ENCODE measurements at places on chromosomes 4 and X.

DNA sequence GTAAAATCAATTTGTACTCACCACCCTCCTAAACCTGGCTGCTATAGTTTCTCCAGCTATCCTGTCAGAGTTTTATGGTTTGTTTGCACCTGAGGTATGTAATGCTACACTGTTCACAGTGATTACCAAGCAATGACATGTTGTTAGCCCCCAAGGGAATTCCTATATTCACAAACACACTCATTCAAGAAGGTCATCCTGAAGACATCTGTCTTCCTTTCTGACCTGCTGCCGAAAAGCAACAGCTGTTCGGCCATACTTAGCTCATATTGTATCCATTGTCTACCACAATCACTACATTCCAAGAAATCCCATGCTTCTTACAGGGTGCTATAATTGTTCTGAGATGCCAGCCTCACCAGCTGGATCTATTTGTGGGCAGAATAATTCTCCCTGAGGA lies 160.1 kb upstream of the GYPA start:
- DNase-seq, result no peak

- DNase-seq, result no peak
Observed at GRCh38 chrX:154121961-154122360, 22.1 kb upstream of the OPN1LW start.

DNA sequence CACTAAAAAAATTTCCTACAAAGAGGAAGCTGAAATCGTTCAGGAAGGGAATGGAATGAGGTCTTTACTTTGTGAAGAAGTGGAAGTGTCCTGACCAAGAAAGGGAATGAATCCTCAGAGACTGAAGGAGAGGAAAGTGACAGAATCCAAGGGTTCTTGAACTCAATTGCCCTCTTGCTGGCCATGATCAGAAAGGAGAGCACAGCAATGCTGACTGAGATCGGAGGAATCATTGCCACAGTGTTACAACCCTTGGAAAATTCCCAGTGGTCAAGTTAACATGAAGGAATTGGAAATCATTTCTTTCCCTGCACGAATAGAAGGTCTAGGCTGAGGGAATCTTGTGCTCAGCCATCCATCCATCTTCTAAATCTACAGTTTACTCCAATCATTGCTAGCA lies 190.0 kb upstream of the NEIL3 start:
- DNase-seq, result no peak

DNA sequence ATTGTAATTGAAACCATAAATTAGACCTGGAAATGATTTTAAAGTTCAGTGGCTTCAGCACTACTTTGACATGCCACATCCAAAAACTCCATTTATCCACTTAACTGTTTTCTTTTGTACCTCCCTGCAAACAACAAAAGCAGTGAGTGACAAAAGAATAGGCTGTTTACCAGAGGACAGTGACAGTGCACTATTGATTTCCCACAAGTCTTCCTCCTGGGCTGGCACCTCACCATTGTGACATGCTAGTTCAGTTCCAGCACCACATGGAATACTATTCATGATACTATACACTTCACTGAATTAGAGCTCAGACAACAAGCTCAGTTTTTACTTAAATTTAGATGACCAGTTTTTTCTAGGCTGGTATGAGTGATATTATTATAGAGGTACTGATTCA lies 29.3 kb downstream of the MOSPD2 start:
- DNase-seq, result no peak

GRCh38 chr4:65880594-65880993 lies 210.3 kb upstream of the EPHA5 start:
- DNase-seq, result no peak

DNA sequence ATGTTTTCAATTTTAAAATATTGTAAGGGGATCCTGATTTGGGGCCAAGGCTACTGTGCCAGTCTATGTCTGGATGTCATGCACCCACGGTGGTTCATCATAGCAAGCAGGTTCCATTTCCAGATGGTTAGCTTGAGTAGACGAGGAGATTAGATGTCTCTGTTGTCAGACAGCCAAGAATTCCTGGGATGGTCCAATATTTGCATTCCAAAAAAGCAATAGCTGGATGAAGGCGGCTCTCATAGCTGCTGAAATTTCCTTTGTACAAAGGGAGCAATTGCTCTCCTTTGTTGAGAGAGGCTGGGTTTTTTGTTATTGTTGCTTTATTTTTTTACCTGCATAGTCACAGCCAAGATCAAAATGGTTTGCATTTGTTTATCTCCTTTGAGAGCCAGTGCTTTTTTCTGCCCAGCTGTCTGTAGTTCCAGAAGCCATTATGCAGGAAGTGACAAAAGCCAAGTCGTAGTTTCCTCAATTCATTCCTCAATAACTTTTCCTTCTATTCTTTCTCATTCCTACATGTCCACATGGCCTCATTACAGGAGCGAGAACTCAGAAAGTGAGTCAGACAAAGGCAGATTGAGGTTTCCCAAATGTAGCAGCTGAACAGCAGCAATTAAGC lies 107.9 kb downstream of the MMRN1 start:
- no peak for DNase-seq

GRCh38 chrX:112672788-112673560 lies 6.8 kb downstream of the LHFPL1 start:
- no peak for DNase-seq

DNA sequence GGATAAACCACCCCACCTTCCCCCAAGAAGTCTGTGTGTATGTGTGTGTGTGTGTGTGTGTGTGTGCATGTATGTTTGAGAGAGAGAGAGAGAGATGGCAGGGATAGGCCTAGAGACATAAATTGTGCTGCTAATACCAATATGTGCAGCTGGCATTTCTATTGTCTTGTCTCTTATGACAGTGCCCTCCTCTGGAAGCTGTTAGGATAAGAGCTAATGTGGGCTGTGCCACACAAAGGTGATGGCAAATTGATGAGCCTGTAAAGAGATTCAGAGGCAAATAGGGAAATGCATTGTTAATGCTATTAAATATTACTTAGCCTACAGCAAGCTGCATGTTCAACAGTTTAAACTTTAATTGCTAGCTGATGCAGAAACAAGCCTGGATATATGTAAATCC lies 332.0 kb downstream of the NKX6-1 start:
- DNase-seq, result no peak

- DNase-seq, result no peak
Observed at GRCh38 chr4:38202242-38202641, 242.0 kb downstream of the PTTG2 start.

- no peak for DNase-seq
Observed at GRCh38 chr4:76279462-76279861, 27.1 kb upstream of the STBD1 start.

DNA sequence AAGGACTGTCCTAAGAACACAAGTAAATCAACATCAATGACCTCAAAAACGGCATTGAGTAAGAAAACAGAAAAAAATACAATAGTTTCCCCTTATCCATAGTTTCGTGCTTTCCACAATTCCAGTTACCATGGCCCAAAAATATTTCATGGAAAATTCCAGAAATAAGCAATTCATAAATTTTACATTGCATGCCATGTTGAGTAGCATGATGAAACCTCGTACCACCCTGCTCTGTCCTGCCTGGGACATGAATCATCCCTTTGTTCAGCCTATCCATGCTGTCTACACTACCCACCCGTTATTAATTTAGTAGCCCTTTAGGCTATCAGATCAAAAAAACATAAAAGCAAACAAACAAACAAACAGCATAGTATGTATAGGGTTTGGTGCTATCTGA lies 51.1 kb downstream of the KLF3 start:
- DNase-seq, result no peak

DNA sequence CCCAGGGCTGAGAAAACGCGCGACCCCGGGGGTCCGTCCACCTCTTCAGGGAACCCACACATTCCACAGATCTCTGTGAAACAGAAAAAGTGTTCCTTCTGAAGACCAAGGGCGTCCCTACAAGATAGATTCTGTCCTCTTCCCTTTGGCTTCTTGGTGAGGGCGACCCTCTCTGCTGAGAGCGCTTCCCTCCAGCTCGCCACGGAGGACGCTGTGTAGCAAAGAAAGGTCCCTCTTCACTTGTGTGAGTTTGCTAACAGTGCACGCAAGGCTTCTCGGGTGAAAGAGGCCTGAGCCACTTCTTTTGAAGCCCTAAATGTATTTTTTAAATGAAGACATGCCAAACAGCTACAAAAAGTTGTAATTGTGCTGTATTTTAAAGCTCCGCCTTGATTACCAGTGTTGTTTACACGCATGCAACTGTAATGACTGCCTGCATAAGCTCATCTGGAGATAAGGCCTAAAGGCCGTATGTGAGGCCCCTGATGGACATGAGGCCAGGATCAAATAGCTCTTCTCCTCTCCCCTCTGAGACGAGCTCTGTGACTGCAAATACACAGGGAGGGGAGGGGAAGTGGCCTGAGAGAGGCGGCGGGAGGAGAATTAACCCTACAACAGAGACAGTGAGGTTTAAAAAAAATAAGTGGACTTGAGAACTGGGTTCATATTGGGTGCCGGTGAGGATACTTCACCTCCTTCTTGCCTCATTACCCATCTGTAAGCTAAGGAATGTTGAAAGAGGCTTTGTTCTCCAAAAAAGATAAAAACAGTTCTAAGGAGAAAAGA lies 95.5 kb downstream of the SOWAHB start:
- DNase-seq, result no peak

DNA sequence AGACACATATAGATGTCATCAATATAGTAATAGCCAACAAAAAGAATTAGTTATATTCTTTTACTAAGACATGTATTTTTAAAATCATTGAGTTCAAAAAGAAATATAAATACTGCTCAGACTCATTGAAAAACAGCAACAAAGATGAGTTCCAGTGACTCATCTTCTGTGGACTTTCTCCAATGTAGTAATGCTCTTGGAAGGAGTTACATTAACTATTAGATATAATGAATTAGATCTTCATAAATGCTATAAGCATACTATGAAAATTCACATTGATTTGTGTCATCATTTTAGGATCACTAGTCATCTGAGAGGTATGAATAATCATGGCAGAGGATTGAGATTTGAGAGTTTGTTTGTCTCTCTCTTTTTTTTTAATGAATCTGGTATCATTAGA lies 547.8 kb upstream of the PCDH7 start:
- DNase-seq, result no peak

DNA sequence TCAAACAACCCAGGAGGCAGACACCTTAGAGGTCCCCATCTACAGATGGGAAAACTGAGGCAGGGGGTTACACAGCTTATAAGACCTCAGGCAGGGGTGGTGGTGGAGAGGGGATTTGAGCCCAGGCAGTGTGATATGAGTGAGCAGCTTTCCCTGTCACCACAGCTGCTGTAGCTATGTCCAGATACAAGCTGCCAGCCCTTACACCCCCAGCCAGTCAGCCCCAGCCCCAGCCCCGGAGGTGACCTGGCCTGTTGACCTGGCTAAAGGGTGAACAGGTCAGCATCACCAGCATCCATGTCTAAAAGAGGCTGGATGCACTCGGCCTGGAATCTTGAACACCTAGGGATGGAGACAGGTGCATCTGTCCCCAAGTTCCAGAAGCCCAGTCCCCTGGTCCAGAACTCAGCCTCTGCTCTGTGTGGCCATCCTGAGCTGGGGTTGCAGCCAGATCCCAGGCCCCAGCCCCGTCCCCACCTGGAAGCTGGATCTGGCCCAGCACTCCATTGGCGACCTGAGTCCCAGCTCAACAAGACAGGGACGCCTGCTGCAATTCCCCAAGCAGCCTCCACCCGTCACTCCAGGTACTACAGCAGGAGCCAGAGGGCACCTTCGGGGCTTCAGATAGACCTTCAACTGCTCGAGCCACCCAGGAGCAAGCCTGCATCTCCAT lies 89.5 kb downstream of the JAKMIP1 start:
- DNase-seq, result no peak

GRCh38 chr4:168795346-168795745 lies 214.7 kb downstream of the CBR4 start:
- DNase-seq, result no peak

DNA sequence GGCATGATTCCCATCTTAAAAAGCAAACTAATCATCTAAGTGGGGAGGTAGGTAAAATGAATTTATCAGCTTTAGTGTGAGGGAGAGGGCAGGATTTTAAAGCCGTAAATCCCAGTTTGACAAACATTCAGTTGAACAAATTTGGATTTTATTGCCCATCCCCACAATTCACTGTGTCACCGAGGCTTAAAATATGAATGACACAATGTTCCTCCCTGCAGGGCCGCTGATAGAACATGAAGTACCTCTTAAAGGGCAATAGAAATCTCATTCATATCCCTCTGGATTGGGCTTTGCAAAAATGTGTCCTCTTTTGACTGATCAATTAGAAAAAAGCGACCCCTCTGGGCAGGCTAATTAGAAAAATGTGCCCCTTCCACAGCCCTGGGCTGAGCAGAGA lies 45.5 kb upstream of the SMAD1 start:
- DNase-seq, result no peak

- DNase-seq, result no peak
Observed at GRCh38 chr4:70903291-70903603, 1.1 kb downstream of the MOB1B start.

DNA sequence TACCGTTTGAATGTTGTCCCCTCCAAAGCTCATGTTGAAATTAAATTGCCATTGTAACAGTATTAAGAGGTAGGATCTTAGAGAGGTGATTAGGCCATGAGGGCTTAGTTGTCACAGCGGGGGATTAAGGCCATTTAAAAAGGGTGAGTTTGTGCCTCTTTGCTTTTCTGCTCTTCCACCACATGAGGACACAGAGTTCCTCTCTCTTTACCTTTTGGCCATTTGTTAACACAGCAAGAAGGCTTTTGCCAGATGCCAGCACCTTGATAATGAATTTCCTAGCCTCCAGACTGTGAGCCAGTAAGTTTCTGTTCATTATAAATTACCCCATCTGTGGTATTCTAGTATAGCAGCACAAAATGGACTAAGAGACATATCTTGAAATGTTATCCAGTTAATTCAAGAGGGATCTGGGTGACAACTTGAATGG lies 7.8 kb upstream of the HERC3 start:
- DNase-seq, result no peak

DNA sequence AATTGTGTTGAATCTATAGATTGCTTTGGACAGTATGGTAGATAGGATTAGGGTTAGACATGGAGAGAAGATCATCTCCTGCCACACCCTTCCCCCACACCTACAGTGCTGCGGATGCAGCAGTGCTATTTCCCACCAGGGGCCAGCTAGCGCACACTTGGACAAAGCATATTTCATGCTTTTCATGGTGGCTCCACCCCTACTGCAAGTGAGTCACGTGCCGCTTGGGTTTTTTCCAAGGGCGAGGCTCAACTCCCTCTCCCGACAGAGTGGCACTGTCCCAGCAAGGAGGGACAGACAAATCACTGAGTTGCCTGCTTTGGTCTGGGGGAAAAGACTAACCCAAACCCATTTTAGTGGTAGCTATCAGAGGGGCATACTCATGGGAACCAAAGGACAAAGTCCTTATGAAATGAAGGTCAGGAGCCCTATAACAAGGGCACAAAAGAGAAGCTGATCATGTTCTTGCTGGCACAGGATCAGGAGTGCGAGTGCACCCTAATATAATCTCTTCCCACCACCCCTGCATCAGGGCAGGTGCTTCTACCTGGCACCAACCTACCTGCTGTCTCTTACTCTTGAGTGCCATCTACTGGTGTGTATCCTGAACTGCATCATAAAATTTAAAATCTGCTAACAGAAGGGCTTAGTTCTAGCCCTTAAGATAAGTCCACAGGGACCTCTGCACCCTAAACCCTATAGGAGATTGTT lies 55.1 kb upstream of the PGAM4 start:
- no peak for DNase-seq

All from non-pigmented ciliary epithelial cell (primary cell).